B cell (primary cell): ENCODE measurements at places on chromosomes 5 and 9. TPM values are rescaled to one million over a fixed set of nuclear protein-coding genes. Genes with fewer than 3 reads are reported as not detected.

Gene IFNK
- not detected in 2 replicates for polyA plus RNA-seq

Gene CORO2A
- 1.1 and 1.5 TPM in 2 replicates for polyA plus RNA-seq

Gene OGN
- polyA plus RNA-seq: not detected in 2 replicates

Gene RFESD
- 0.46 and 1.5 TPM in 2 replicates for polyA plus RNA-seq

Gene F2R
- 0.25 and 0.26 TPM in 2 replicates for polyA plus RNA-seq

Gene OTP
- 0.03 TPM in 1 of 2 replicates, not detected in the other for polyA plus RNA-seq

Gene RUSC2
- polyA plus RNA-seq: 0.27 and 0.48 TPM in 2 replicates

Gene KIF12
- not detected in 2 replicates for polyA plus RNA-seq

Gene SPARC
- 0.45 and 2.9 TPM in 2 replicates for polyA plus RNA-seq

Gene TRAPPC13
- polyA plus RNA-seq: 10.6 and 14.0 TPM in 2 replicates

Gene PCA3
- 0.09 TPM in 1 of 2 replicates, not detected in the other for polyA plus RNA-seq

Gene IFNB1
- polyA plus RNA-seq: not detected in 2 replicates

Gene TLX3
- polyA plus RNA-seq: not detected in 2 replicates

Gene TAF11L5
- not detected in 2 replicates for polyA plus RNA-seq

Gene RNF183
- polyA plus RNA-seq: 0.04 and 0.58 TPM in 2 replicates

Gene PHF24
- polyA plus RNA-seq: not detected in 2 replicates

Gene MAMDC2
- not detected in 2 replicates for polyA plus RNA-seq

Gene OR13C8
- polyA plus RNA-seq: not detected in 2 replicates

Gene SLCO6A1
- polyA plus RNA-seq: not detected in 2 replicates

Gene LCN1
- polyA plus RNA-seq: not detected in 2 replicates

Gene CCDC187
- 1.5 and 3.1 TPM in 2 replicates for polyA plus RNA-seq

Gene SLC6A19
- not detected in 2 replicates for polyA plus RNA-seq

Gene FAM81B
- polyA plus RNA-seq: not detected in 2 replicates

Gene SHC3
- 0.03 and 0.06 TPM in 2 replicates for polyA plus RNA-seq

Gene SLIT3
- polyA plus RNA-seq: not detected in 2 replicates

Gene GARNL3
- 1.4 and 1.5 TPM in 2 replicates for polyA plus RNA-seq

Gene PCDHB4
- polyA plus RNA-seq: not detected in 2 replicates

Gene DMRT3
- not detected in 2 replicates for polyA plus RNA-seq

Gene UNC5A
- not detected in 2 replicates for polyA plus RNA-seq

Gene KCNIP1
- polyA plus RNA-seq: not detected in 2 replicates

Gene FIBCD1
- not detected in 2 replicates for polyA plus RNA-seq

Gene OSTF1
- 29.1 and 33.8 TPM in 2 replicates for polyA plus RNA-seq

Gene MAMDC4
- 5.3 and 6.8 TPM in 2 replicates for polyA plus RNA-seq

Gene PCSK1
- not detected in 2 replicates for polyA plus RNA-seq
